ENCODE measurements at places on chromosomes 5 and 9.

GRCh38 chr5:138352722-138353559, 456 bp downstream of the KDM3B start:
- peak; percentile 43 for DNase-seq

DNA sequence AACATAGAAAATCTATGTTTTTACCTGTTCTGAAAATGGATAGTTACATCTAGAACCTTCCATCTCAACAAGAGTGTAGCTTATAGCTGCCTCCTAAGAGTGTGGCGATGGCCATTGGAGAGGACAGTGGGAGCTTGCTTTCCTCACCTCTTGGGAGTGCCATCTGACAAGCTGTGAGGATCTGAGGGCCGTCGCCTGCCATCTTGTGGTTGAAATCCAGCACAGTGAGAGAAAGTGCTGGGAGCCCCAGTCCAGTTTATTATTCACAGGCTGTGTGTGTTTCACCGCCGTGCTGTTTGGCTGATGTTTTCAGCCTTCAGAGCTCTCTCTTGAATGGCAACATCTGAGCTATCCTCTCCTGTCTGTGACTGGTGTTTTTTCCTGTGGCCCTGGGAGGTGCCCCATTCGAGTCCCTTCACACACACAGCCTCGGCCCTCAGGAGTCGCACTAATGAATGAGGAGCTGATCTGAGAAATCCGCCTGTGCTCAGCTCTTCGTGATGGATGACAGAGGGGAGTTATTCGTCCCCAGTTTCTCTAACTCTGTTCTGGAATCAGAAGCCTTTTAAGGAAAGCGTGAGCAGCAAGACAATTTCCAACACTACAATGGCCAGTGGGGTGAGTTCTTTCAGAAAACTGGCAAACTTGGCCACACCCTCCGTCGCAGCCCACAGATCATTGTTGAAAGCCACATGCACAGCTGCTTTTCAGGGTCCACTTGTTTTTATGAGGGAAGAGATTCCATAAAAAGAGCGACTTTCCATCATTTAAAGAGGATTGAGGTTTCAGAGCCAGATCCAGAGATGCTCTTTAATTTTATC, 170.3 kb downstream of the PDZD2 start:
- peak; percentile 68 for DNase-seq

- DNase-seq: no peak
Measured at GRCh38 chr9:98864281-98865174, 57.1 kb downstream of the GALNT12 start.

GRCh38 chr9:81538890-81539289, 150.5 kb downstream of the TLE1 start:
- no peak for DNase-seq

DNA sequence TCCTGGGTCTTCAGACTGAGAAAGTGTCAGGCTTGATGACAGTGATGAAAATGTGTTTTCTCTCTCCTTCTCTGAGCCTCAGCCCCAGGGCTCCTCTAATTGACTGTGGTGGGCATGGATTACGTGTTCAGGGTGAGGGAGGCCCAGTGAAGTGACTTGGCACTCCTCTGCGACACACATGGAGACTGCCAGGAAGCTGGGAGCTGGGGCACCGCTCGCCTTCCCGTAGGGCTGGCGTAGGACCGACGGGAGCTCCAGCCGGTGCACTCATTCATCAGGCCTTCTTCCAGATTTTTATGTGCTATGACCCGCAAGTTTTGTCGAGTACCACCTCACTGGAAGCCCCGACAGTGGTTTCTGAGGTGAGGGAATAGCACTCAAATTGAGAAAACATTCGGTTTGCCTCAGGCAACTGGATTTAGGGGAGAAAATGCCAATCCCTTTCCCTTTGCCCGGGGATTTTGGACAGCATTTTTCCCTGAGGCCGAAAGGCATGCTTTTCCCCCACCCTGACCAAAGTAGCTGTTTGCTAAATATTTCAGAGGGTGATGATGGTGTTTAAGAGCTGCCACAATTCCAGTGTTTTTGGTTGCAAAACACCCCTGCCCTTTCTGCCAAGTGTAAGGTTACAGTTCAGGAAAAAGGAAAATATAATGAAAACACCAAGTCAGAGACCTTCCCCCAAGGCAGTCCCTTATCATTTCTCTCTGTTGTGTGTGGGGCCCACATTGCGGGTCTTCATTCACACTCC, 83.7 kb downstream of the PCSK5 start:
- DNase-seq: no peak

DNA sequence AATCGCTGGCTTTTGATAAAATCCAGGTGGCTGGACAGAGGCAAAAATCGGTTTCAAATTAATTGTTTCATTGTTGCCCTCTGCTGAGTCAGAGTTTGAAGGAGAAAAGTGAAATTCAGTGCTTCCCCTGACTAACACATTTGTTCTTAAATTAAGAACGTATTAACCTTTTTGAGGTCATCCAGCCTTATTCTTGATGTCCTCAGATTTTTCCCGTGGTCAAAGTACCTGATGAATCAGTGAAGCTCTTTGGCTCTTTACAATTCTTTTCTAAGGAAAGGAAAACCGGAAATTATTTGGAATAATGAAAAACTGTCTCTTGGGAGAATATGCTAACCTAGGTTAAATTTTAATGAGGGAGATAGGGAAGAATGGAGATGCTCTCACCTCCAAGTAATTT, 21.6 kb downstream of the OSMR start:
- peak; percentile 41 for DNase-seq

- no peak for DNase-seq
Measured at GRCh38 chr9:84402517-84402916, 62.0 kb upstream of the SLC28A3 start.

GRCh38 chr5:15220642-15221173, 279.3 kb upstream of the FBXL7 start:
- no peak for DNase-seq

- no peak for DNase-seq
Measured at GRCh38 chr9:109629615-109630014, 131.5 kb upstream of the PTPN3 start.

DNA sequence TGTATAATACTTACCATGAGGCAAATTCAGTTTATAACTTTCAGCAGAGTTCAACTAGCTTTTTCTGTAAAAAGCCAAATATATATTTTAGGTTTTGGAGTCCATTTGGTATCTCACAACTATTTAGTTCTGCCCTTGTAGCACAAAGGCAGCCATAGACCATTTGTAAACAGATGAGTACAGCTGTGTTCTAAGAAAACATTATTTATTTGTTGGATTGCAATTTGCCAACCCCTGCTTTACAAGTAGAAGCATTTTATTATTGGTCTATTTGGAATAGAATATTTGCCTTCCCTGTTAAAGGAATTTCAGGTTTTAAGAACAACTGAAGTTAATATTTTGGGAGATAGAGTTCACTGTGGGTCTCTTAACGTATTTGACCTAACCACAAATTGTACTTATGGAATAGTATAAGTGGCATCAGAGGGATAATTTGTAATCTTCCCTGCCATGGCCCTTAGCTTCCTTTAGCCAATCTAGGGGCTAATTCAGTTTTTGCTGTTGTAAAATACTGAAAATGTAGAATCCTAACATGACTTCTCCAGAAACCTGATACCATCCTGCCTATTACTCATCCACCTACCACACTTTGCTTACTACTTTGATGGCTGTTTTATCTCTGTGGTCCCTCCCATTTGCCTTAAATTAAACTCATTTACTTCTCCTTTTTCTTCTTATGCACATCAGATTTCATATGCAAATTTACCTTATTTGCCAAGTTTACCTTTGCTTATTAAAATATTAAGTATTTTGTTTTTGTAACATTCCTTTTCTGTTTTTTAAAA, 109.2 kb downstream of the DMXL1 start:
- no peak for DNase-seq

DNA sequence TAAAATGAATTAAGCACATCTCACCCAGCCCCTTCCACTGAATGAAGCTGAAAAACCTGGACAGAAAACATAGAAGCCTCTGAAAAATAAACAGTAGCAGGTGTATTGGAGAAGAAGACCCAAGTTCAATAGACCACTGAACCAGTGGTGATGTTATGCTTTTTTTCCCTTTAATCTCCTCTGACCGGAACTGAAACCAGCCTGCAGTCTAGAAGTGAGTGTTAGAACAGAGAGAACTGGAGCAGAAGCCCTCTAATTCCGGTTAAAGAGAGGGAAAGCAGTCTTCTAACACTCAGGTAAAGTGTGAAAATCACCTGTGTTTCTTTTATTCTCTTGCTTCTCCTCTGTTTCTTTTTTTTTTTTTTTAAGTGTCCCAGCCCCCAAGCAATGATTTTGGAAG, 83.5 kb upstream of the CCL21 start:
- DNase-seq: no peak

GRCh38 chr9:36029765-36030528, 6.8 kb upstream of the RECK start:
- peak; percentile 49 for DNase-seq

DNA sequence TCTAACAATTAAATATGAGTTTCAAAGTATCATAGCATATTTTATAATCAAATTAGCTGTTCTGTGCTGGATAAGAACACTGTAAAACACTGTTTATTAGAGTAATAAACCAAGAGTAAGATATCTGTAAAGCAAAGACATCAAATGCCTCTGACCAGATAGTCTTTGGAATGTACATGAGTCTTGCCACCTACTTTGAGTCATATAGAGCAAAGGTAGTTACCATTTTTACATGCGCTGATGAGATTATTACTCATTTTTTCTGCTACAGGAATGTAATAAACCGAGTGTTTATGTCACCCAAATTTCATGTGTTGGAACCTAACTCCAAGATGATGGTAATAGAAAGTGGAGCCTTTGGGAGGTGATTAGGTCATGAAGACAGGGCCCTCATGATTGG, 654.5 kb downstream of the CETN3 start:
- DNase-seq: no peak

DNA sequence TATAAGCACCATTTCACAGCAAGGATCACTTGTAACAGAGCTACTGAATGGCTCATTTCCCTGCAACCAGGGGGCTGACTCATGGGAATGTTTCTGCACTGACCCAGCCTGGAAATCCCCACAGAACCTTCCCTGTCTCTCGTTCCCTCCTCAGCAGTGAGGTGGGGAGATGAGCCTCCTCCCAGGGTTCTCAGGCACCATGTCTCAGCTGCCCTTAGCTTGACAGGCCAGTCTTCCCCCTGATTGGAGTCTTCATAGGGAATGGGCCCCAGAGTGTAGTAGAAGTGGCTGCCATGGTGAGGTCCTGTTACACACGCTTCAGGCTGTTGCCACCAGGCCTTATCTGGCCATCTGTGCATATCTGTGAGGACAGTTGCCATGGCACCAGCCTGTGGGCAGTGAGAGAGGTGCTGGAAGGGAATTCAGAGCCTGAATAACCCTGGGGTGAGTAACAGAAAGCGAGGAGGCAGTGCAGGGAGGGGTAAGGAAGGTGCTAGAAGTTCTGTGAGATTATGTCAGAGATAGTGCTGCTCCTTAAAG, 324.4 kb downstream of the ENC1 start:
- peak; percentile 93 for DNase-seq

DNA sequence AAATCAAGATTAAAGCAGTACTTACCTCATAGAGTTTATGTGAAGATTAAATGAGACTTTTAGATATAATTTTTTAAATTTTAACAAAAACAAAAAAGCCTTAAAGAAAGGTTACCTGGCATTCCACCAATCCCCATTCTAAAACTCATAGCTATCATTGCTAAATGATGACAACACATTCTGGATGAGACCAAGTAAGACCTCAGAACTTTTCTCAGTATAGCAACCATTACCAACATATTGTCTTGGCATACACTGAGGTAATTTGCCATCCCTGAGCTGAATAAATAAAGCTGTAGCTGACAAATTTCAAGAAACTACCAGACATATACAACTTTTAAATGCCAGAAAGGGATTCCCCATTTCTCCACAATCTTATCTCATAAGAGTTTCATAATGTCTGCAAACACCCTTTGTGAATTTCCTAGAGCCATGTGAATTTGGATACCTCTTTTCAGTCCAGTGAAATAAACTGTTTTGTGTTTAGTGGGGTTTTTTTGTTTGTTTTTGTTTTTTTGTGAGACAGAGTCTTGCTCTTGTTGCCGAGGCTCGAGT, 29.5 kb downstream of the RANBP3L start:
- no peak for DNase-seq

- DNase-seq: no peak
Measured at GRCh38 chr5:13653709-13654108, 290.8 kb downstream of the DNAH5 start.

DNA sequence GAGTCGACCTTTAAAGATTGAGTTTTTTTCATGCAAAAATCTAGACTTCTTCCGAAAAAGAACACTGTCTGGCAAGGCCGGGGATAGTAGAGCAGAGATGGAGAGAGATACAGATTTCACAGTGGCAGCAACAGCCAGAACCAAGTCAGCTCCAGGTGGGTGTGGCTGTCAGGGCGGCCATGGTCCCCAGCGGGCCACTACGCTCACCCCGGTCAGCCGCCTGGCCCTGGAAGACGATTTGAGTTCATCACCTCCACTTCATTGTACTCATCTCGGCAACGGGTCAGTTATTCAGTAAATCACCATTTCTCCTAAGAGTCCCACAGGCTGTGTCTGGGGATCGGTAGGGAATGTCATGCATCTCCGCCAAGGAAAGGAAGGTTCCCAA, 53.0 kb downstream of the ZNF354C start:
- DNase-seq: no peak

DNA sequence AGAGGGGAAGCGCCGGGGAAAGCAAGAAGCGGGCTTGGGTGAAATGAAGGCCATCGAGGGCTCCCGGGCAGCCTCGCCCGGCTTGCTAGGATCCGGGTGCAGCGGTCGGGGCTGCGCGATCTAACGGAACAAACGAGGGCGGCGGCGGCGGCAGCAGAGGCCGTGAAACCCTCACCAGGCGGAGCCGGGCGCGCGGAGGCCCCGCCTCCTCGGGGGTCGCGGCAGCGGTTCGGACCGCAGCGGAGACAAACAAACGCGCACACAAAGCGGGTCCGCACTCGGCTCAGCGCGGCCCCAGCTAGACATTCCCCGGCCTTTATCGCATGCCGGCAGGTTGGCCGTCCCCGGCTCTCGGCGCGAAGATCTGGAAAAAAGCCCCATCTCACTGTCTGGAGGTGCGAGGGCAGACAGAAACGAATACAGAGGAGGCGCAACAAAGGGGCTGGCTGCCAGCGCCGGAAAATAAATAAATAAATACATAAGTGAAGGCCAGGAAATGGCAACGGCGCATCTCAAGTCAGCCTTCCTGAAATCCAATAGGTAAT, 10.5 kb upstream of the TRIM36 start:
- DNase-seq: no peak

DNA sequence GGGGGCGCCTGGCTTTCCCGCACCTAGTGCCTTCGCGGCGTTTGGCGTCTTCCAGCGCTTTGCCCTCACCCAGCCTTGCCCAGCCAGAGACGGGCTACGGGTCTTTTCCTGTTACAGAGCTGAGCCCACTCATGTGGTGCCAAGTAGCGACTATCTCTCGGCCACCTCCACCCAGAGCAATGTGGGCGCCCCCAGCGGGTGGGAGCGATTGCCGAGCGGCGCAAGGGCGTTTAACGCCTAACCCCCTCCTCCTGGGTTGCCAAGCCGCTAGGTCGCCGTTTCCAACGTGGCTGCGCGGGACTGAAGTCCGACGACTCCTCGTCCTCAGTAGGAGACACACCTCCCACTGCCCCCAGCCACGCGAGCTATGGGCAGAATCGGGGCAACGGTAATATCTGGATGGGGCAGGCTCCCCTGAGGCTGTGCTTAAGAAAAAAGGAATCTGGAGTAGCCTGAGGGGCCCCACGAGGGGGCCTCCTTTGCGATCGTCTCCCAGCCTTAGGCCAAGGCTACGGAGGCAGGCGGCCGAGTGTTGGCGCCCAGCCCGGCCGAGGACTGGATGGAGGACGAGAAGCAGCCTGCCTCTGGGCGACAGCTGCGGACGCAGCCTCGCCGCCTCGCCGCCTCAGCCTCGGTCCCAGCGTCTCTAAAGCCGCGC, 5.8 kb downstream of the TLX3 start:
- no peak for DNase-seq

GRCh38 chr5:74386571-74387334, 253.8 kb downstream of the ENC1 start:
- peak; percentile 91 for DNase-seq
